ENCODE measurements at places on chromosomes 1 and 21.
A peak's percentile ranks its signal among the peaks of the same experiment; 100 is the strongest.

DNA sequence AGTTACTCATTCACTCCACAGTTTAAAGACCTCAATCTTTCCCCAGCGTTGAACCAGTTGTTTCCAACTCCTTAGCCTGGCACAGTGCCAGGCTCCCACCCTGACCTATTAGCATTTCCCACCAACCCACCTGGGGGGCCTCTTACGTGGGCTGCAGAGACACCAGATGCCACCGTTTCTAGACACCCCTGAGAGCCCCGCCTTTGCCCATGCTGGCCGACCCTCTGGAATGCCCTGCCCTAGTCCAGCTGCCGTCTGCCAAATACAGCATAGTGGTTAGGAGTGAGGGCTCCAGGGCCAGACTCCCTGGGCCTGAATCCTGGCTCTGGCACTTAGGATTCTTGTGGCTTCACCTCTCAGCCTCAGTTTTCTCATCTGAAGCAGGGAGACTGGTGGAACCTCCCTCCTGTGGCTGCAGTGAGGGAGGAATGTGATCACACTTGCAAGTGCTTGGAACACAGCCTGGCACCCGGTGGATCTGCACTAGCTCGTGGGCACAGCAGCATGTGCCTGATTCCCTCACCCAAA lies 65.2 kb downstream of the TMCO4 start:
- DNase-seq, result no peak

DNA sequence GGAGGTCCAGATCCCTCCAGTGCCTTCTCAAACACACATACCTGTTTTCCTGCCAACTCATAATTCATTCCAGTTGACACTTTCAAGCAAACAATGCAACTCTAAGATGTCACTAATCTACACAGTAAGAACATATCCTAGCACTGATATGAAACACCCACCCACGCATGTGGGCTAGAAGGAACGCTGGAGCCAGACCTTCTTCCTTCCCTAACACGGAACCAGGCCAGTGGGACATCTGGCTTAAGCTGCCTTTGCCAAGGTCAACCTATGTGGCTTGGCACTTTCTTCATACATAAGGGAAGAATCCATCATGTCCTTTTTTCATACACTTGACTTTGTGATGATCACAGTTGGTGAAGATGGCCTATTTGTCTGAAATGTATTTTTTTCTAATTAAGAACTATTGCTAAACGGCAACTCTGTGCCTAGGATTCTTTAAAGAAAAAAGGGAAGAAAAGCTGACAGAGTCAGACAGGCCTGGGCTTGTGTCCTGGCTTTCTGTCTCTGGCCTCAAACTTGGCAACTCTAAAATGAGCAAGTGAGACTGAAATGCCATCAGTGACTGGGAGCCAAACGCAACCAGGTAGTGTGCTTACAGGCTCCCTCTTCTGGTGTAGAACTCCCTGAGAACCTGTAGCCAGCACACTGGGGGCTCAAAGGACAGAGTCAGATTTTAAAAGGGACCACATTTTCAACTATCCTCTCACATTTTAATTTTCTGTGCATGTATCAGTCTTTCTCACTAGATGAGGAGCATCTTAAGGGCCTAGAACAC lies 92.6 kb upstream of the BEND5 start:
- no peak for DNase-seq

DNA sequence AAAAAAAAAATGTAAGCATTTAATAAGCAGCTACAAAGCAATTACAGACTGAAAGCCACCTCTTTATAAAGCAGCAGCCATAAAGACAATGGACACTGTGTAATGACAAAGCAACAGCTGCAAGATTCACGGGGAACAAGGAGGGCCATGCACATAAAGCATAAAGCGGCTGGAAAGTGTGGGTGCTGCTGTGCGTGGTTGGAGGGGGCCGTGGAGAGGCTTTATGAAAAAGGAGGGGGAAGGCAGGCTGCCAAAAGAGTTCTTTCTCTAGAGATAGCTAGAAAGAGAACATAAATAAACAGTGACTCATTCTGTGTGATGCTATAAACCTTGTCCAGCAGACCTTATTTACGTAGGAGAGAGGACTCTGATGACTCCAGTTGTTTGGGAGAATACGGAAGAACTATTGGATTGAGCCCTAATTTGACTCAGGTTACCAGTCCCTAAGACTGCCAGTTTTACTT lies 49.3 kb downstream of the ADAMTS1 start:
- peak; percentile 69 for DNase-seq

DNA sequence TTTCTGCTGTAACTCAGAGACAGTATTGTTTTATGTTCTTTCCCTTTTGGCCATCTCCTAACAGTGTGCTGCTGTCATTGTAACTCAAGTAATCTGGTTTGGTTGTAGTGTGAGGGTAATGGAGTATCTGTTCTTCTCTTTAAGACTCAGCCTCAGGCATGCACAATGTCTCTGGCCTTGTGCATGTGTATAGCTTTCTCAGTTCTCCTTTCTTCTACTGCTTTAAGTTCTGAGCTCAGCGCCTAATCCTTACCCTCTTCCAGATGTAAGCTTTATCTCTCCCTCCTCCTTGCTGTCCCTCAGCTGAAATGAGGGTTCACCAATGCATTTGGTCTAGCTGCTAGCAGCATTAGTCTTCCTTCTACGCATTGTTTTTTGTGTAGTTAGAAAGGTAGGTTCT lies 1420.4 kb upstream of the PRMT6 start:
- DNase-seq, result no peak

GRCh38 chr21:44517175-44517899 lies 22.7 kb downstream of the KRTAP10-1 start:
- no peak for DNase-seq

- peak; percentile 34 for DNase-seq
Measured at GRCh38 chr1:93304716-93305138, 41.0 kb upstream of the DR1 start.

DNA sequence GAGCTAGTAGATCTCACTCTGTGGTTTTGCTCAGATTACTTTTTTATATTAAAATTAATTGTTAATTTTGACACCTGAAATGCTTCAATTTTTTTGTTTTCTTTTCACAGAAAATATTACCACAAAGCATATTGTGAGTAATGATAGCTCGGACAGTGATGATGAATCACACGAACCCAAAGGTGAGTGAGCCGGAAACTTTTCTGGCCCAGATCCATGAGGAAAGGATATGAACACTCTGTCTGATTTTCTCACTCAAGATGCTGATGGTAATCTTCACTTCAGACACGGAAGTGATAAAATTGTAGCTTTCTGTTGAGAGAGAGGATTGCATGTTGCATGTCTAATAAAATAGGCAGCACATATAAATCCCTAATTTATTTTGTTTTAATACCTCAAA lies 121.8 kb downstream of the PLA2G4A start:
- DNase-seq, result no peak

GRCh38 chr1:169150641-169151337 lies 44.3 kb downstream of the ATP1B1 start:
- DNase-seq, result no peak

GRCh38 chr1:117599286-117600221 lies 6.3 kb upstream of the TENT5C start:
- DNase-seq, result peak; percentile 32

GRCh38 chr1:204161609-204162493 lies 4.3 kb downstream of the REN start:
- DNase-seq, result no peak

- no peak for DNase-seq
Measured at GRCh38 chr1:111422546-111423391, 4.8 kb downstream of the OVGP1 start.

- DNase-seq, result no peak
Measured at GRCh38 chr21:34009193-34009592, 64.2 kb upstream of the MRPS6 start.

- no peak for DNase-seq
Measured at GRCh38 chr1:45767035-45767434, 16.6 kb upstream of the IPP start.

- peak; percentile 73 for DNase-seq
Measured at GRCh38 chr21:41112740-41113692, 54.9 kb upstream of the BACE2 start.

DNA sequence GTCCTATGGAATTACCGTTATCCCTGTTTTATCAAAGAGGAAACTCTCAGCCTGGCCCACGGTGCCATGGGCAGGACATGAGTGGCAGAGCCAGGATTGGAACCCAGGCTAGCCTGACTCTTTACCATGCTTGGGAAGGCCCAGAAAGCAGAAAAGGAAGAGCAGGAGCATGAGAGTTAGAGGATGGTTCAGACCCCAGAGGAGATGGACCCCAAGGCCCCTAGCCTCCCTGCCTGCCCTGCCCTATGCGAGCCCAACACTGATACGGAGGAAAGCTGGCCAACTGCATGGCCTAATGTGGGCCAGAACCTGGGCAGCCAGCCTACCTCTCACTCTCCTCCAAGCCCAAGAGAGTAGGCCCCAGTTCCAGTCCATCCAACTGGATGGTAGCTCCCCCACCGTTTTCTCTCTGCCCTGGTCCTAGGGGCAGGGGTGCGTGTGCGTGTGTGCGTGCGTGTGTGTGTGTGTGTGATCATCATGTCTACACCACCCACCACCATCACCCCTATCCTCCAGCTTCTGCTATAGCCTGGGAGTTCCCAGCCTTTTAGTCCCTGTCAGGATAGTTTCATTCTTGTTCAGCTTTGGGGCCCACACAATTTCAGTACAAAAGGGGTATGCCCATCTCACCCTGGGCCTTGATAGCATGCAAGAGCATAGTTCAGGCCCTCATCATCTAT lies 15.4 kb upstream of the MEX3A start:
- DNase-seq, result no peak

- DNase-seq, result no peak
Measured at GRCh38 chr1:226978432-226979114, 38.5 kb downstream of the COQ8A start.

- DNase-seq, result no peak
Measured at GRCh38 chr1:8815582-8816151, 1.8 kb downstream of the RERE start.

GRCh38 chr1:193458628-193459027 lies 272.2 kb upstream of the B3GALT2 start:
- DNase-seq, result no peak

GRCh38 chr1:5164158-5164557 lies 509.7 kb downstream of the AJAP1 start:
- DNase-seq, result no peak

DNA sequence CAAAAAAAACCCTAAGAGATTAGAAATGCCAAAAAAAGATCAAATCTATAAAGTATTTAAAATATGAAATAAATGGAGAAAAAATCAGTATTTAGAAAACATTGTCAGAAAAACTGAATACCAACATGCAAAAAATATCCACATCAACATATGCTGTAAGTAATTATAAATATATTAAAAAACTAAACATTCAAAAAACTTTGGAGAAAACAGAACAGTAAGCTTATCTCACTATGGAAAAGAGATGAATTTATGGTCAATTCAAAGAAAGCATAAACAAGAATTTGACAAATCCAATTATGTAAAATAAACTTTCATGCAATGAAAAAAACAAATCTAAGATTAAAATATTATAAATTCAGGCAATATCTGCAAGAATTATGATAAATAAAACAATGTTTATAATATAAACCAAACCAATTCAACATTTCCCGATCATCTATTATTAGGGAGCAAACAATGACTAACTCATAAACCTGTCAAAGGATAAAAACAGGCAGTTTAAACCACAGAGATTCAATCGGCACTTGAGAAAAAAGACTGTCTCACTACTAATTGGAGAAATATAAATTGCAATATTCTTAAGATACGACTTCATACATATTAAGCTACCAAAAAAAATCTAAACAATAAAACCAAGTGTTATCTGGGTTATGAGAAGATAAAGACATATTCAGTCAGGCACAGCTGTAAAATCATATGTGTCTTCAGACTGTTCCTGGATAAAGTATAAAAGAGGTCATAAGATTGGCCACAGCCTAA lies 21.8 kb downstream of the EYA3 start:
- DNase-seq, result no peak

DNA sequence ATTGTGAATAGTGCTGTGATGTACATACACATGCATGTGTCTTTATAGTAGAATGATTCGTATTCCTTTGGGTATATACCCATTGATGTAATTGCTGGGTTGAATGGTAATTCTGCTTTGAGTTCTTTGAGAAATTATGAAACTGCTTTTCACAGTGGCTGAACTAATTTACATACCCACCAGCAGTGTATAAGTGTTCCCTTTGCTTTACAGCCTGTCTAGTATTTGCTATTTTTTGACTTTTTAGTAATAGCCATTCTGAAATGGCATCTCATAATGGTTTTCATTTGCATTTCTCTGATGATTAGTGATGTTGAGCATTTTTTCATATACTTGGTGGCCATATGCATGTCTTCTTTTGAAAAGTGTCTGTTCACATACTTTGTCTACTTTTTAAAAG lies 54.5 kb upstream of the FAM78B start:
- no peak for DNase-seq

DNA sequence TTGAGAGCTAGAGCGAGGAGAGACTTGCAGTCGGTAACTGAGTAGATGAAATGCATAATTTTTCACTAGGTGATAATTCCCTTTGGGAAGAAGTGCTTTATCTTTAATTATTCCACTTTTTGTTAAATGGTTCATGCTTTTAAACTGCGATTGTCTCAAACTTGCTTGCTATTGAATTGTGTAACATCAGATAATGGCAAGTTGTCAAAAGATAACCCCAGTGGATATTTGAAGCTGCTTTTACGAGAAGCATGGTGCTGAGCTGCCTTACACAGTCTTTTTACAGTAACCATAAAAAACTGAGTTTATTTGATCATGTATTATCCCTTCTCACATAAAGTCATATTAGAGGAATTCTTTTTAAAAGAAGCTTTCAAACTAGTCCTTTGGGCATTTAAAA lies 30.2 kb downstream of the TMEM50B start:
- no peak for DNase-seq

DNA sequence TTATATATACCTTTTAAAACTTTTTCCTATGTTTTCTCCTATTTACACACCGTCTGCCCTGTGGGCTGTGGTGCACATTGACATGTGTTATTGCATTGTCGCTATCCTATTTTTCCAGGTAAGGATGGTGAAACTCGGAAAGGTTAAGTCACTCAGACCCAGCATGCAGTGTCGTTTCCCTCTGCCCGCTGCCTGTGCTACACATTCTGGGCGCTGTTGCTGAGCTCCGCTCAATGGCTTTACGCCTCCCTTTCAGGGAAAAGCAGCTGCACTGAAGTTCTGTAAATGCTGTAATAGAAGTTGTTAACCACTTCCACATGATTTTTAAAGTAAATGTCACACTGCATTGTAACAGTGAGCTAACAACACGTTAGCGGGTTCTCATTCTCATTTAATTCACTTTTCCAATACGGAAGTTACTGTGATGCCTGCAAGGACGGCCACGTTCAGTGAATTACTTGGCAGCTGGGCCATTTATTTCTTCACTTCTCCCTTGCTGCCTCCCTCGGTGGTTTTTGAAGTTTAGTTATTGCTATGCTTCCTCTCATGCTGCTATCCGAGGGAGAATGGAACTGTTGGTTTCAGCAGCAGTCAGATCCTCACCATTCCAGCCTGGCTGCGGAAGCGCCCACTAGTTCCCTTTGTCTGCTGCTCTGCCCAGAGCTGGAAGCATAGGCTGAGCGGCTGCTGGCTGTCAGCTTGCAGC lies 288.7 kb downstream of the SPATA17 start:
- DNase-seq, result peak; percentile 25

- DNase-seq, result no peak
Measured at GRCh38 chr1:53315046-53315445, 12.8 kb downstream of the LRP8 start.

- peak; percentile 73 for DNase-seq
Measured at GRCh38 chr1:3237994-3238702, 169.1 kb downstream of the PRDM16 start.

GRCh38 chr1:214006845-214007244 lies 19.1 kb downstream of the PROX1 start:
- no peak for DNase-seq

GRCh38 chr1:40039245-40039756 lies 1.2 kb upstream of the CAP1 start:
- peak; percentile 28 for DNase-seq

- no peak for DNase-seq
Measured at GRCh38 chr1:43011020-43011419, 52.4 kb upstream of the SLC2A1 start.
